ENCODE measurements at places on chromosomes 12 and 14.

DNA sequence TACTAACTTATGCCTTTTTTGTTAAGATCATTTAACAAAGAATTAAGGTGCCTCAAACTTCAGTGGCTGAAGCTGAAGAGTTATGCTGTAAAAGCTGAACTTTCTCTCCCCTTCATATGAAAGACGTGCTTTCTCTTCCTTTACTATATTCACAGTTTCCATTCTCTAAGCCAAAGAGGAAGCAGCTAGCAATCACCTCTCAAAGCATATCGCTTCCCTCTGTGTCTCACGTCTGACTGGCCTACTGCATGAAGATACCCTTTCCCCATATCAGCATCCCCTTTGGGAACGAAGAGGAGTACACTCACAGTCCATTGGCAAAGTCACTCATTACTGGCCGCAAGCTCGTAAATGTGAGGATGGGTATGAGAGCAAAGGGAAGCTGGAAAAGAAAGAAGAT, 34.9 kb downstream of the SLC11A2 start:
- DNase-seq, result no peak

- no peak for DNase-seq
Measured at GRCh38 chr14:77177702-77178101, 3.9 kb upstream of the TMEM63C start.

DNA sequence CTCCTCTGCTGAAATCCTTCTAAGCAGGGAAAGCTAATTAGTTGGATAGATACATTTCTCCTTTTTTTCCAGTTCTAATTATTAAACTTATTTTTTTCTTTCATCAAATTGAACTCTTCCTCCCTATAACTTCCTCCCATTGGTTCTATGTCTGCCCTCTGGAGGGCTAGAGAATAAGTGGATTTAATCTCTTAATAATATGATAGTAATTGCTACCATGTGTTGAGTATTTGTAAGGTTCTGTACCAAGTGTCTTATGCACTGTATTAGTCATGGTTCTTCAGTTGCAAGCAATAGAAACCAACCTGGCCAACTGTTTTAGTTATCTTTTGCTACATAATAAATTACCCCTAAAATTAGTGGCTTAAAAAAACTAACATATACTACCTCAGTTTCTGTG, 190.5 kb upstream of the PLXNC1 start:
- no peak for DNase-seq

GRCh38 chr12:111099186-111099585, 178.8 kb upstream of the MYL2 start:
- DNase-seq, result no peak

GRCh38 chr12:87848248-87848868, 180.8 kb downstream of the C12orf50 start:
- no peak for DNase-seq

DNA sequence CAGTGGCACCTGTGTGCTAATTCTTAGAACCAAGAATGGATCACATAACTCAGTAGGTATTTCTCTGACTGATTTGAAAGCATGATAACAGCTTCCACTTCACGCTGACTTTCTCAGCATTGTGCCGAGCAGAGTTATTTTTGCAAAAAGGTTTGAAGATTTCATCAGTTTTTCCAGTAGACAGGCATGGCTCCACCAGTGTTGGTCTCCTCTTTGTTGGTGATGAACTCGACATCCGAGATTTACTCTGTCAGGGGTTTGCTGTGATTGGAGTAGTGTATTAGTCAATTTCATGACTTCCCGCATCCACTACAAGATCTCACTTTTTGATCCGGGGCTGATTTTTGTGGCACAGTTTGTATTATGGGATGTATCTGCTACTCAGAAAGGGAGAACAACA, 85.3 kb downstream of the PRKCH start:
- peak; percentile 54 for DNase-seq

DNA sequence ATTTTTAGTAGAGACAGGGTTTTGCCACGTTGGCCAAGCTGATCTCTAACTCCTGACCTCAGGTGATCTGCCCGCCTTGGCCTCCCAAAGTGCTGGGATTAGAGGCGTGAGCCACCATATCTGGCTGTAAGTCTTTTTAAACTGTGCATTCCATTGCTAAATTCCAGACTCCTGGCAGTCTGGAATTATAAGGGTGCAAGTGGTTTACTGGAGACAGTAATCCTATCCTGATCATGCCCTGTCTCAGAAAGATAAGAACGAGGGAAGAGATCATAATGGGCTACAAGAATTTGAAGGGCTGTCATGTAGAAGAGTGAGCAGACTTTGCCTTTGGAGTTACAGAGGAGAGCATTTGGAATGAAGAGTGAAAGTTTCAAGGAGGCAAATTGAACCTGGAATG, 6.8 kb upstream of the SLC4A8 start:
- DNase-seq, result no peak

DNA sequence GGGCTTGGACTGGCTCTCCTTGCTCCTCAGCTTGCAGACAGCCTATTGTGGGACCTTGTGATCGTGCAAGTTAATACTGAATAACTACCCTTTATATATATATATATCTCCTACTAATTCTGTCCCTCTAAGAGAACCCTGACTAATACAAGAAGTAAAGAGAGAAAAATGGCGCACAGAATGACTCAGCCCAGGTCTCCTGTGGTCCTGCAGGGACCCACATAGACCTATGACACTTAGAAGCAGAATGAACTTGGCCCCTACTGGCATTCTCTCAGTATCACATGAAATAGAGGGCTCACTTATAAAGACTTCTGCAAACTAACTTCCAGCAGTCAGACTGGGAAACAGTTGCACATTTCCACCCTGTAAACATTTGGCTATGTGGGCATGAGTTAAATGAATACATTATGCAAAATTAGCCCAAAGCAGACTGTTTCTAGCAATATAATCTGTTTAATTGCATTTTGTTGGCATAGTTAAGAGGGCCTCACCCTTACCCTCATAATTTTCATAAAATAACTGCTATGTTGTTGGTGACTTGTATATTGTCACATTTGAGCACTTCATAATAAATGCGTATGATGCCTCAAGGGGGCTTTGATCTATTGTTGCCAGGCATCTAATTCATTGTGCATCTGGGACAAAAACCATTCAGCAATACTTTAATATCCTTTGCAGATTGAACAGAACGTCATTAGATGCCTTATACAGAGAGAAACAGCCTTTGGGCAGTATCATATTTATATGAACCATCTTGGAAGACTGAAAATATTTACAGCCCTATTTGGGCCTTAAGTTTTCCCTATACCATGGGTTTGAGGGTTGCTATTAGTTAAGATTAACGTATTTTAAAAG, 349.7 kb upstream of the DIO2 start:
- DNase-seq, result no peak

GRCh38 chr12:48109424-48109823, 3.5 kb upstream of the SENP1 start:
- no peak for DNase-seq

DNA sequence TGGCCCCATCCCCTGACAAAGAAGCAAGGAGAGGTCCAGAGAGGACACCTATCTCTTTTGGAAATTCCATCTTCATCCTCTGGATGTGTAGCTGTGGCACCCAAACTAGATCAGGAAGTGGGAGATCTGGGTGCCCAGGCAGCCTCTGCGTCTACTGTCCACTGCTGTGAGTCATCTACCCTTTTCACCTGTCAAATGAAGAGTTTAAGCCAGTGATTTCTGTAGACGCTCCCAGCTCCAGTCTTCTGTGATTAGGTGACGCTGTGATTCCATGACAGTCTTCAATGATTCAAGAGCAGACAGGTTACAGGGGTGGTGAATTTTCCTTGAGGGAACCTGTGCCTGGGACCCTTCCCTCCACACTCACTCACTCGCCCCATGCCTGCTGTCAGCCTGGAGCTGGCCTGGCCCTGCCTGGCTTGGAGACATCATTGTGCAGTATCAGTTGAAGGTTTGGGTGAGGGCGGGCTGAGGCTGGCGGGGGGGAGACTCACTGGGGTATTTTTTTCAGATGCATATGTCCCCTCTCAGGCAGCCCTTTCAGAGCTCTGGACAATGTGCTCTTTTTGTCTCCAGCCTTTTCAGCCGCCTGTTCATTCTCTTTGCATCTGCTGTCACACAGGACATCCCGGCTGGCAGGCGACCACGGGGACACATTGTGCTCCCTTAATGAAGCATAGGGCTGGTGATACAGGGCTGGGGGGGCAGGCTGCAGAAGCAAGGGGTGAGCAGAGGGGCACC, 56.8 kb upstream of the PARP11 start:
- no peak for DNase-seq

DNA sequence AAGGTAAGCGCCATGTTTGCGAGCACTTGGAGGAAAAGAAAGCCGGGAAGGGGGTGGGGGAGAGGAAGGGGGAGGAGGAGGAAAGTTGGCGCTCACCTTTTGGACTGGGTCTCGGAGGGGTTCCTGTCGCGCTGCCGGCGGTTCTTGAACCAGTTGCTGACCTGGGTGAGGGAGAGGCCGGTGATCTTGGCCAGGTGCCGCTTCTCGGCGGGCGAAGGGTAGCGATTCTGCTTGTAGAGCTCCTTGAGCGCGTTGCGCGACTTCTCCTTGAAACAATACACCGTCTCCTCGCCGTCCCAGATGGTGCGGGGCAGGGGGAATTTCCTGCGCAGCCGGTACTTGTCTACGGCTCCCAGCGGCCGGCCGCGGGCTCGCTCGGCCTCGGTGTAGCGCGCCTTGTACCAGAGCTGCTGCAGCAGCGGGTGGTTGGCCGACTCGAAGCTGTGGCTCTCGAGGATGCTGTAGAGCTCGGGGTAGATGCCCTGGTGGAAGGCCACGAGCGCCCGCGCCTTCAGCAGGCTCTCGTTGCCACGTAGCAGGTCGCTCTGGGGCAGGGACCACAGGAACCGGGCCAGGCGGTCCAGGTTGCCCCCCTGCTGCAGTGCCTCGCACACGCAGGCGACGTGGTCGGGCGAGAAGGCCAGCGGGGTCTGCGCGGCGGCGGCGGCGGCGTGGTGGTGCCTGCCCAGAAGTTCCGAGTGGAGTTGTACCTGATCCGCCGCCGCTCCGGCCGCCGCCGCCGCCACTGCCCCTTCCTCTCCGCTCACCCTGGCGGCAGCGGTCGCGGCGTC, 840 bp downstream of the SIX4 start:
- DNase-seq, result peak; percentile 7

DNA sequence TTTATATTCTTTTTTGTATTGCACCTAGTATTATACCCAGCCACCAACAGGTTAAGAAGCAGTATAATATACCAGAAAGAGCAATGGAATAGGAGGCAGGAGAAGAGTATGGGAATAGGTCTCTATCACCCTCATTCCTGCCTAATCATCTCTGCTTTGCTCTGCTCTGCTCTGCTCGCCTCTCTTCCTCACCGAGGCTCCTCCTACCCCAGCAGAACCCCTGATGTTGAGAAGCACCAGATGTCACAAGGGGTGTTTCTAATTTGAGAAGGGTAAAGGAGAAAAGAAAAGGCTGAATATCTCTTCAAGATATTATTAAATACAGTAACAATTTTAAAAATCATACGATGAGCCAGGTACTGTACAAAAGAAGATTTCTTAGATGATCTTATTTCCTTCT, 89.0 kb downstream of the STON2 start:
- no peak for DNase-seq
